Left hindlimb (tissue), 1 donor: ENCODE measurements at places on chromosomes 5 and 9.

DNA sequence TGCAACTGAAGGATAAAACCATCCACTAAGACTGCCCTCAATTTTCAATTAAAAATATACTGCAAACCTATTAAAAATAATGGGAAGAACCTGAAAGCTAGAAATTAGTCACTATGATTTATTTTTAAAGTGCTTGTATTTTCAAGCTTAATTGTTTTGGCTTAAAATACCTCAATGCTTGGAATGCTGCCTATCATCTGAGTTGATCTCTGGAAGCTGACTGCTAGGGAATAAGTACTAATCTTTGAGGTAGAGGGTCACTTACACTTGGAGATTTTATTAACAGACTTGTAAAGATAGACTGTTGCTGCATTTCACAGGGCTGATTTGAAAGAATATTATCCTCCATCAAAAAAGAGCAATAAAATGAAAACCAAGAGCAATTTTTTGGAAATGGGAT lies 6.2 kb downstream of the PCSK1 start:
- no peak for DNase-seq

GRCh38 chr5:141663506-141663905 lies 12.3 kb upstream of the FCHSD1 start:
- no peak for DNase-seq

DNA sequence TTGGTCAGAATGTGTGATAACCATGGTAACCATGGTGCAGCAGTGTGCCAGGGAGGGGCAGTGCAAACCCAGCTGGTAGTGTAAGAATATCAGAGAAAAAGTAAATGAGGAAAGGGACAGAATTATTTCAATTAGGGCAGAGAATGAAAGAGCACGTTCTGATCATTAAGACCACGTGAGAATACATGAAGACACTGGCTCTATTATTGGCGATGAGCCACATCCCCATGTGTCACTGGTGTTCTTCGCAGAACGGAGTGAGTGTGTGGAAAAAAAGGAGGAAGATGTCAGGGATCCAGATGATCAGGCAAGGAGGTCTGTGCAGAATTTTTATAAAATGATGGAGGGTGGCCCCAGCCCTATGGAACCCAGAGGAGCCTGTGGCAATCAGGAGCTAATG lies 315.5 kb downstream of the SEMA5A start:
- DNase-seq, result no peak

- no peak for DNase-seq
These were observed 668 bp downstream of the RANBP3L start for GRCh38 chr5:36300927-36301540.
